ENCODE measurements at places on chromosomes 1 and 21.

- DNase-seq, result no peak
Observed at GRCh38 chr1:236806634-236807033, 11.5 kb downstream of the MTR start.

GRCh38 chr1:20058531-20058930, 11.5 kb upstream of the PLA2G5 start:
- no peak for DNase-seq

DNA sequence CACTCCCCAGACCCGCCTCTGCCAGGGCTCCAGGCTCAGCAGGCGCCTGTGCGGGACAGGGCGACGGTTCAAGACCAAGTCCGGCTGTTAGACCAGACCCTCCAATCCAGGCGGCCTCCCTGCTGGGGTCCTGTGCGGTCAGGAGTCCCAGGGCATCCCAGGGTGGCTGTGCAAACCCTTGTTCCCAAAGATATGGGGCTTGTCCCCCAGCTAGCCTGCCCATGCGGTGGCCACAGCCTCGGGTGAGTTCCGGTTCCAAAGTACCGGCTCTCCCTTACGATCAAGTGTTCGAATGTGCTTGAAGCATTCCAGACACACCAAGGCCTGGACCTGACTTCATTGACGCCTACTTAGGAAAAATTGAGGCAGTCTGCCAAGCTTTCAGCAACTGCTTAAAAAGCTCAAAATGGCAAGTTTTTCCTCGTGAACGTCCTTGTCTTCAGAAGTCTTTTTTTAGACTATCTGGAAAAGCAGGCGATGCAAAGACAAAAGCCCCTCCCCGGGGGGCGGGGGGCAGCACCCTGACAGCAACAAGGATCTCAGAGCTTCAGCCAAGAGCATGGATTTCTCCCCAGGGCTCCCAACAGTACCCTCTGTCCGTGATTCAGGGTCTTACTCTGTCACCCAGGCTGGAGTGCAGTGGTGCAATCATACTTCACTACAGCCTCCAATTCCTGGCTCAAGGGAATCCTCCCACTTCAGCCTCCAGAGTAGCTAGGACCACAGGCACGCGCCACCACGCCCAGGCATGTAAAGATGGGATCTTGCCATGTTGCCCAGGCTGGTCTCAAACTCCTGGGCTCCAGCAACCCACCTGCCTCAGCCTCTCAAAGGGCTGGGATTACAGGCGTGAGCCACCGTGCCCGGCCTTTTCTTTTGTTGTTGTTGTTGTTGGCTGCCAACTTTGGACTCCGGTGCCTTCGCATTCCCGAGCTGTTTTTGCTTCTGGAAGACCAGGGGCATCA, 2.3 kb downstream of the FAAP20 start:
- DNase-seq, result no peak

DNA sequence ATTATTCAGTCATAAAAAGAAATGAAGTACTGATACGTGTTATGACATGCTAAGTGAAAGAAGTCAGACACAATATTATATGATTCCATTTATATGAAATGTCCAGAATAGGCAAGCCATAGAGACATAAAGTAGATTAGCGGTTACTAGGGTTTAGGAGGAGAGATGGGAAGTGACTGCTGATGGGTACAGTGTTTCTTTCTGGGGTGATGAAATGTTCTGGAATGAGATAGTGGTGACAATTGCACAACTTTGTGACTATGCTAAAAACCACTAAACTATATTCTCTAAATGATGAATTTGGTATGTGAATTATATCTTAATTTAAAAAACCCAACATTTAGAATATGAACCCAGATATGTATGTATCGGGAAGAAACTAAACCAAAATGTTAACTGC, 27.6 kb downstream of the IPP start:
- DNase-seq, result no peak

GRCh38 chr1:115718011-115718754, 50.3 kb downstream of the CASQ2 start:
- no peak for DNase-seq

GRCh38 chr1:29370067-29370466, 133.7 kb downstream of the PTPRU start:
- DNase-seq, result no peak

- no peak for DNase-seq
Observed at GRCh38 chr1:205986861-205987260, 16.3 kb downstream of the RAB7B start.

- DNase-seq, result no peak
Observed at GRCh38 chr1:234892642-234893041, 236.0 kb downstream of the TOMM20 start.

DNA sequence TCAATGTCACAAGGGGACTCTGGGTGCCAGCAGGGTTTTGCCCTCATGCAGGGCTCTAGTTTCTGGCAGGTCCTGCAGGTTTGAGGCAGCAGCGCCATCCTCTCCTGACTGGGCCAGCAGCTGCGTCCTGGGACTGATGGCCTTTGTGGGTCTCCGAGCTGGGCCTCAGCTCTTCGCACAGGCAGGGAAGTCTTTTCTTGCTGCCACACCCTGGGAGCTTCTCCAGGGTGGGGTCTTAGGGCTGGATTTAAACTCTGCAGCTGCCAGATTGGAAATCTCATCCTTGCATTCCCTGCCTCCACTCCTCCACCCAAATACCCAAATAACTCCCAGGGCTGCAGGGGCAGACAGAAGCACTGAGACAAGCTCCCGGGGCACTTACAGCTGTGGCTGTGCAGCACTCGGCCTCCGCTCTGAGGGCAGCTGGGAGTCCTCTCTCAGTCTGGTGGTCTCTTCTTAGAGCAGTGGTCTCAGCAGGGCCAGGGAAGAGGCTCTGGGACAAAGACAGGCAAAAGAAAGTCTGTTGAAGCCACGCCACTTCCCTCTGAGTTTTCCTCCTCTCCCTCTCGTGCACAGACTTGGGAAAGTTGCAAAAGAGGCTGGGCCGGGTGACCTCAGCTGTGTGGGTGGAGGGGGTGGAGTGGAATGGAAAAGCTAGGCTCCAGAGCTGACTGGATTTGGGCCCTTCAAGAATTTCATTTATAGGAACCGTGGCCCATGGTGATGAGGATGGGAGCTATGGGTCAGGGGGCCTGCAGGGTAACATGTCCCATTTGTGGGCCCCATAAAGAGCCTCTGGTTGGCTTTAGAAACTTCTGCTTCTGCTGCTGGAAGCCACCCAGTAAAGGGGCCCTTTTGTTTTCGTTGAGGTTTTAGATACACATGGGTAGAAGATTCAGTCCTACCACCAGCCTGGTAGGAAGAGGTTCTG, at the start of gene RAB7B:
Gene RAB7B, minus strand, starts transcription at position 525 of the 931 bp plus-strand sequence. CDS start 9,260 bp downstream, outside the sequence.
- peak; percentile 61 for DNase-seq

GRCh38 chr1:178612261-178612660, 99.4 kb downstream of the TEX35 start:
- DNase-seq, result no peak

DNA sequence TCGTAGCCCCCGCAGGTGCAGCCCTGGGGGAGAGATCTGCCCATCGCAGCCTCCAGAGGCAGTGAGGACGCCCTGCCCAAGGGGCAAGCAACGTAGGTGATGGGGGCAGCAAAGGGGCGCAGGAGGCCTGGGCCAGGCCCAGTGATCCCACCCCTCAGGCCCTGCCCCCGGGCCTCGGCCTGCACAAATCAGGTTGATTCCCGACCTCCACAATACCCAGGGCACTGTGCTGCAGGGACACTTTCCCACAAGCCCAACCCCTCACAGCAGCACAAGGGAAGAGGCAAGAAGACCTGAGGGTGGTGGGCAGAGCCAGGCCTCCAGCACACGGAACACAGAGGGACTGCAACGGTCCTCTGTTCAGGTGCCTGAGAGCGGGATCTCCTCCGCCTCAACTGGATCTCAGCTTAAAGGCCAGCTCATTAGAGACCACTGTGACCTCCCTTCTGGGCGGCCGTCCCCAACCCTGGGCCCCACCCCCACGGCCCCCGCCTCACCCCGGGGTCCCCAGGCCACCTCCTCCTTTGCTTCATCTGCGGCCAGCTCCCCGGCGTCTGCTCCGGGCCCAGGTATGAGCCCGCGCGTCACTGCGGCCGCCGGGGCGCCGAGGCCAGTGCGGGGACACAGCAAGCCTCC, 812 bp upstream of the ARF1 start:
- DNase-seq, result no peak

- no peak for DNase-seq
Observed at GRCh38 chr1:99348397-99349132, 84.3 kb downstream of the PLPPR4 start.

Measured in head of caudate nucleus (tissue), 42 donors.